ENCODE measurements at places on chromosomes 1 and 21.
A peak's percentile ranks its signal among the peaks of the same experiment; 100 is the strongest.

GRCh38 chr21:25862596-25862995 lies 127.8 kb downstream of the GABPA start:
- DNase-seq = peak; percentile 38

GRCh38 chr1:114892194-114892918 lies 37.7 kb downstream of the SYCP1 start:
- no peak for DNase-seq

- no peak for DNase-seq
These were observed 339.8 kb downstream of the OMA1 start for GRCh38 chr1:58206749-58207148.

- no peak for DNase-seq
These were observed 2.0 kb downstream of the CR1 start for GRCh38 chr1:207497941-207498340.

GRCh38 chr1:180271272-180272255 lies 41.5 kb downstream of the LHX4 start:
- peak; percentile 77 for DNase-seq

GRCh38 chr1:194515916-194516315 lies 1329.5 kb upstream of the B3GALT2 start:
- no peak for DNase-seq

- DNase-seq = no peak
These were observed 47.0 kb upstream of the MPC2 start for GRCh38 chr1:167983797-167984420.

- DNase-seq = no peak
These were observed 159.7 kb upstream of the CXADR start for GRCh38 chr21:17352996-17353655.

- peak; percentile 8 for DNase-seq
These were observed 1035.7 kb downstream of the ADGRL2 start for GRCh38 chr1:82836213-82836972.

DNA sequence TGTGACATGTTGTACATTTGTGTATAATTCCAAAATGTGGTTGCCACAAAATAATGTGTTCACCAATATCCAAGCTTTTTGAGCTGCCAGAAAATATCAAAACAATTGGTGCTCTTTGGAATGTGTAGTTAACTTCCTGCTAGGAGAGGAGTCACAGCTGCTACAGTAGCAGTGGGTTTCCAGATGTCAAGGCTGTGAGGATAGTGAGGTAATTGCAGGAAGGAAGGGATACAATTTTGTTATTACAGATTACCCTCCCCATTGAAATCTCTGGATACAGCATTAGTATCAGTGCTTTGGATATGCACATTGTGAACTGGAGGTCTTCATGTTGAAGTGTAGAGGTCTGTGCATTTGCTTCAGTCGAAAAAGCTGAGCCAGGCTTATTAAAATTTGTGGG lies 253.2 kb downstream of the PTPRC start:
- DNase-seq = peak; percentile 66

DNA sequence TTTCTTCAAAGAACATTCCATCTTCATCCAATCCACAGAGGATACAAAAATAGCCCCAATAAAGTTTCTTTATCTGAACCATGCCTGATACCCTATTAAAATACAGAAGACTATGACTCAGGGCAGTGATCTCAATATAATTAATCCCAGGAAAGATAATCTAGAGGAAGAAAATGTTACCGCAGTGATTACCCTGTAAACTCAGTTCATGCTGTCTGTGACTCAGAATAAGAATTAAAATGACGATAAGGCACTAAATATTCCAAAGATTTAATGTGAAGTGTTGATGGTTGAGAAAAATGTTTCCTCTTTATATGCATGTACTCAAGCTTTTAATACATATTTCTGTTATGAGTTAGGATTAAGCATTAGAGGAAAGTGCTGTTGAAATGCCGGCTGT lies 88.6 kb upstream of the LYPLAL1 start:
- peak; percentile 87 for DNase-seq

GRCh38 chr1:180893614-180894013 lies 19.1 kb upstream of the KIAA1614 start:
- DNase-seq = no peak

DNA sequence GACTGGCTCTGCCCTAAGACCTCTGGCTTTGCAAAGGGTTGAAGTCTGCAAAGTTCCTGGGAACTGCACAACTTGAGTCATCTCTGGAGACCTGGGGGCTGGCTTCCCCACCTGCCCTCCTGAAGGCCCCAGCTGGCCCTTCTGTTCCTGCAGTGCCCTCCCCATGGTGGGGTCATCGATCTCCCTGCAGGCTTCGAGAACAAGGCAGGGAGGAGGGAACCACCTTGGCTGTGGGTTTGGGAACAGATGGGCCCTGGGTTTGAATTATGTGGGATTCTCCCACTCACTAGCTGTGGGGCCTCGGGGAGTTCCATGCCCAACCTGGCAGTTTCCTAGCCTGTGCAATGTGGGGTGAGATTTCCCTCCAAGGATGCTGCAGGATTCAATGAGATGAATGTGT lies 310.2 kb downstream of the PTPRU start:
- no peak for DNase-seq

GRCh38 chr1:162954824-162955223 lies 93.8 kb upstream of the CCDC190 start:
- DNase-seq = no peak

DNA sequence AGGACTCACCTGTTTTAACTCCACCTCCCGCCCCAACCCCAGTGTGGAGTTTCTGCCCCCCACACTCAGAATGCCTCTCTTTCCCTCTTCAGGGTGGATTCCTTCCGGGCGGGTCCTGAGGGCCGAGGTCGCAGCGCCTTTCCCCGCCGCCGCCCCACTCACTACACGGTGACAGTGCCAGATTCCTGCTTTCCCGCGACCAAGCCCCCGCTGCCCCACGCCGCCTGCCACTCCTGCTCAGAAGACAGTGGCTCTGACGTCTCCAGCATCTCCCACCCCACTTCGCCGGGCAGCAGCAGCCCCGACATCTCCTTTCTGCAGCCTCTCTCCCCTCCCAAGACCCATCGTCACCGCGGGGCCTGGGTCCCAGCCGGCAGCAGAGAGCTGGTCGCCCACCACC lies 16.7 kb downstream of the INAVA start:
- DNase-seq = no peak

All from fibroblast of skin of scalp (primary cell).